Naive thymus-derived CD8-positive, alpha-beta T cell (primary cell): ENCODE measurements at places on chromosomes 12 and 14. TPM values are rescaled to one million over a fixed set of nuclear protein-coding genes. Genes with fewer than 3 reads are reported as not detected.

SLC6A13 gene
- 1.1 TPM for total RNA-seq

OR11H12 gene
- not detected for total RNA-seq

PALS1 gene
- total RNA-seq = 21.2 TPM

GTF2A1 gene
- total RNA-seq = 30.4 TPM

PYGL gene
- 0.39 TPM for total RNA-seq

IL31 gene
- total RNA-seq = not detected

CEP170B gene
- 4.6 TPM for total RNA-seq
